ENCODE measurements at places on chromosomes 13 and 19.

- DNase-seq: no peak
Observed at GRCh38 chr19:16316506-16316882, 8.1 kb upstream of the KLF2 start.

DNA sequence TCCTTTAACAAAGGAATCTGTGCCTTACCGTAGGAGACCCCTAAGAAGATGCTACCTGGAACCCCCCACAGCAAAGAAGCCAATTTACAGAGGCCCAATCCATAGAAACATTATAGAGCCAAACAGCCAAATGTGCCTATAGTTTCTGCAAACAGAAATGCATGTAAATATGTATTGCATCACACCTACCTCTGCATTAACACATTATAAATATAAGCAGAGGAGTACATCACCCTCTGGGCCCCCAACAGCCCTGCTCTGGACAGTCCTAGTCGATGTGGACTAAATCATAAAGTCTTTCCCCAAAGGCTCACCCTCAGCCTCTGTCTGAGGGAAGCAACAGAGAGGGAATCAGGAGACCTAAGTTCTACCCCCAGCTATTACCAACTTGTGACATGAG is 25.7 kb downstream of the ZNF541 start:
- DNase-seq: no peak

GRCh38 chr19:10593820-10594637 is 6.9 kb upstream of the AP1M2 start:
- no peak for DNase-seq

DNA sequence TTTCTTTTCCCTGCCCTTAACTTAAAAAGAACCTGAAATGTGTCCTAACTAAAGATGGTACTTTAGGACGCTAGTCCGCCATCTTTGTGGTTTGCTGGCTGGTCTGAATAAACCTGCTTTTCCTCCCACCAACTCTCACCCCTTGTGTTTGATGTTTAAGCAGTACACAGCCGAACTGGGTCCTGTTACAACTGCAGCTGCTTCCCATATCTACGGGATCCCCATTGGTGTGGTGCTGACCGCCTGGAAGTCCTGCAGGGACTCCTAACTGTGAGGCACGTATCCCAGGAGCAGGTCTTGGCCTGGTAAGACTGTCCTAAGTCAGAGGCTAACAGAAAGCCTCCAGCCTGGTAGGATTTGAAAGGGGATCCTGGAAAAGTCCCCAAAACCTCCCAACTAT is 40.9 kb upstream of the VSTM2B start:
- DNase-seq: no peak

GRCh38 chr13:37492075-37492474 is 106.5 kb downstream of the POSTN start:
- no peak for DNase-seq

GRCh38 chr19:45361608-45362007 is 8.8 kb downstream of the ERCC2 start:
- DNase-seq: no peak

- DNase-seq: no peak
Observed at GRCh38 chr13:86567119-86567518, 767.9 kb upstream of the SLITRK6 start.

DNA sequence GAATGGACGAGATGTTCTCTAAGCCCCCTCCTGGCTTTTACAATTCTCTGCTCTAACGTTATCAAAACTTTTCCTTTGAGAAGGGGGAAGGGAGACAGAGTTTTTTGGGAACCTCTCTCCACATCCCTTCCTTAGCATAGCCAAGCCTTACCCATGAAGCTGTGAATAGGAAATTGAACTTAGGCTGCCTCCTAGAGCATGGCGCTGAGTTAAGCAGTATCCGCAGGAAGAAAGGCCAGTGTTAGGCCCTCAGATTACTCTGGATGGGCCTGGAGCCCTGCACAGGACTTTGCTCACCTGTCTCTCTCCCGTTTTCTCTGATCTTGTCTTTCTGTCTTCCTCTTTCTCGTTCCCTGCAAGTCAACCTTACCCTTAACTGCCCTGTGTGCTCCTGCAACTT is 39.6 kb downstream of the CYP2B6 start:
- no peak for DNase-seq

DNA sequence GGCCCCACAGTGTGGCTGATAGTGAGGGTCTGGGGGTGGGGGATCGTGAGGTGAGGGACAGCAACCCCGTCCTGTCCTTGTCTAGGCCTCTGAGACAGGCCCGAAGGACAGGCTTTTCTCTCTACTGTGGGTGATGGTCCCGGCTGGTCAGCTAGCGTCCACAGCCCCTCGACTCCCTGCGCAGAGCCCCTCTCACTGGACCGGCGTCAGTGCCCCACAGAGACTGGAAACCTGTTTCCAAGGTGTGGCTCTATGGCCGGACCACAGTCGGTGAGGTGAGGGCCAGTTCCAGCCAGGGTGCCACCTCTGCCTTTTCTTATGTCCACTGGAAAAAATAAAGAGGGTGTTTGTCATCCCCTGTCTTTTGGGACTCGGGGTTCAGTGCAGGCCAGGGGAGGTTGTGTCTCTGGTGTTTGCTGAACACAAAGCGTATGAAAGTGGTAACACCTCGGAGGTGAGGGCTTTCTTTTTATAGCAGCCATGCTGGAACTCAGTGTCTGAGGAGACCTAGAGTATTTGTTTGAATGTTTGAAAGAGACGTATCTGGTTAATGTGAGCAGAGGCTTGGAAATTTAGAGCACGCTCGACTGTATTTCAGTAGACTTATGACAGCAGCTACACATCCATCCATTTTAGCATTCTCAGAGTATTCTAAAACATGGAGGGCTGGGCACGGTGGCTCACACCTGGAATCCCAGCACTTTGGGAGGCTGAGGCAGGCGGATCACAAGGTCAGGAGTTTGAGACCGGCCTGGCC is 22.8 kb downstream of the ATP11A start:
- DNase-seq: no peak

DNA sequence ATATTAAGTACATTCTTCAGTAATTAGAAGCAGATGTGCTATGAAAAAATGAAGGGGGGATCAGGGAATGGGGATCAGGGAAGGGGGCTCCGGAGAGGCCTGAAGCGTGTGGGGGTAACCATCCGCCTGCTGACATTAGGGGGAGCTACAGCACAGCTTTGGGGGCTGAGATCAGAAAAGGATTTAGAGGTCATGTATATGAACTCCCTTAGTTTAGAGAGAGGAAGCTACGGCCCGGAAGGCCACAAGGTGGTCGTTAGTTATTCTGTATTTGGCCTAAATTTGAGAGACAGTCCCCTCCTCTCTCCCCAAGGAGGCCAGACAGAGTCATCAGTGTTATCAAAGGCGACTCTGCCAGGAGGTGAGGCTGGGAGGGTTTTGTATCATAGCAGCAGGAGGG is 99.0 kb downstream of the TM9SF2 start:
- DNase-seq: no peak

- DNase-seq: no peak
Observed at GRCh38 chr13:76848596-76848995, 37.6 kb downstream of the KCTD12 start.

- no peak for DNase-seq
Observed at GRCh38 chr19:12581100-12581499, 29.5 kb downstream of the ZNF490 start.

- DNase-seq: peak; percentile 5
Observed at GRCh38 chr19:29690842-29691241, 24.2 kb downstream of the C19orf12 start.

GRCh38 chr19:6230991-6231448 is 48.8 kb downstream of the MLLT1 start:
- DNase-seq: no peak

DNA sequence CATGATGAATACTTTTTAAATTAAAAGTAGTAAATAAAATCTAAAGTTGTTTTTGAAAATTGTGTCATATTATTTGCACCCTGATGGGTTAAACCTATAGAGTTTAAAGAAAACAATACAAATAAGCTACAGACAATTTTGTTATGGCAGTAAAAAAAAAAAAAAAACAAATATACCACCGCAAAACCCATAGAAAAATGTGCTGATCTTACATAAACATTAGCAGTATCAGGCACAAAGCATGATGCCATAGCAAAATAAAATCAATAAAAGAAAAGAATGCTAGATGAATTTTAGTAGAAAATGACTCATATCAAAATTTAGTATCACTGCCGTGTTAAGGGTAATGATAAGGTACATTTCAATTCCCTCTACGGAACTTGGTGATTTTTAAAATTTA is 826.0 kb downstream of the SLITRK1 start:
- DNase-seq: no peak

DNA sequence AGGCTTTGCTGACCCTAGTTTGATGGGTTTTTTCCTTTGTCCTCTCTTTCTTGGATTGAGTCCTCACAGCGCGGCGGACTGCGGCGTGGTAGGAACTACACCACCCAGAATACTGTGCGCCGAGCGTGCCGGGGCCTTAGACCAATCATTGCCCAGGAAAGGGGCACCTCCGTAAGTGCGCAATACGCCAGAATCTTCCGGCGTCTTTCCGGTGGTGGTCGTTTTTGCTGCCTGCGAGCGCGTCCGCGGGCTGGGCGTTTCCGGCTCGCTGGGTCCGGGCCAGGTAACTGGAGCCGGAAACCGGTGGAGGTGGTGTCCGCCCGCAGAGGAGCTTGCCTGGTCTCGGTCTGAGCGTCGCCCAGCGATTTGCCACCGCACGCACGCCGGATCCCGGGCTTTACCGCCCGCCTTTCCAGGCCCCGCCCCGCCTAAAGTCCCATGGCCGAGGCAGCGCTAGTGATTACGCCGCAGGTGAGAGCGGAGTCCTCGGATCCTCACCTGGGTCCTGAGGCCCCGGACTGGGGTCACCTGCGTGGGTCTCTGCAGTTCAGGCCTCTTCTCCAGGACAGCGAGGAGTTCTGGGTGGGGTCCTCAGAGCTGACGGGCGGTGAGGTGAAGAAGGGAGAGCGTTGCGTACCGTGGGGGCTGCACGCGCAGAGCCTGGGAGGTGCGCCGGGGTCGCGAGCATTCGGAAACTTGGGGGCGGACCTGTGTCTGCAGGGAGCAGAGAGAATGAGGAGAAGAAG is at the start of gene ZNF549:
Gene ZNF549, plus strand, starts transcription at position 221 of the 746 bp plus-strand sequence. Its CDS starts 218 bp downstream, at position 439.
- DNase-seq: peak; percentile 71

DNA sequence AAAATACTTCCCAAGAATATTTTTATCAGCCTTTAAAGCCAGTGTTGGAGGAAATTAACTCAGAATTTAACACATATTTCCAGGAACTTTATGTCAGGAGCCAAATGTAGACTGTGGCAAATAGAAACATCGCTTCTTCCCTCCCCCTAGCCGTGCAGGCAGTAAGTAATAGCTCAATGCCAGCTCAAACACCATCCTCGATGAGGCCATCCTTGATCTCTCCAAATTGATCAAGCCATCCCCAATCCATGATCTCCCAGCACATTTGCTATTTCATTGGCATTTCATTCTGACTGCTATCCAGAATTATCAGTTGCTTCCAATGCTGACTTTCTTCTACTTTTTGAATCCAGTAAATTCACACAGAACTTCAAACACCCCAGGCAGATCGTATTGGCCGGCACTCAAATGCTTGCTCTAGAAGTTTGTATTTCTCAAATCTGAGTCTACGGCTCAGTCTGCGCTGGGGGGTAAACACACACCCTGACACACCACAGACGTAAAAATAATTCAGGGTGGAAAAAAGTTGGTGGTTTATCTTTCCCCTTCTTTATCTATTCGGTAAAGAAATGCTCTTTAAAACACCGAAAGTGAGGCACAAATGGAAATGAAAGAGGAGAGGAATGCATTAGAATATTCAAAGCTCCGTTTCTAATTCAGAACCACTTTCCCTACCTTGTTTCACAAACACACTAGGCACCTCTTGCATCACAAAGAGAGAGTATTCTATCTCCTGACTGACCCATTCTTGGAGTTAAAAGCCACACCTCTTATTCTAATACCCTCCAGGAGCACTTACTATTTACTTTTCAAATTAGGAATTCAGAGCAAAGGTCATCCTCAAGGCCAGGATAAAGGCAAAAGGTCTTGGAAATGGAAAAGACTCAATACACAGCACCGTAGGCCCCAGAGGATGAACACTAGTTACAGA is 991 bp downstream of the OBI1 start:
- DNase-seq: peak; percentile 10

DNA sequence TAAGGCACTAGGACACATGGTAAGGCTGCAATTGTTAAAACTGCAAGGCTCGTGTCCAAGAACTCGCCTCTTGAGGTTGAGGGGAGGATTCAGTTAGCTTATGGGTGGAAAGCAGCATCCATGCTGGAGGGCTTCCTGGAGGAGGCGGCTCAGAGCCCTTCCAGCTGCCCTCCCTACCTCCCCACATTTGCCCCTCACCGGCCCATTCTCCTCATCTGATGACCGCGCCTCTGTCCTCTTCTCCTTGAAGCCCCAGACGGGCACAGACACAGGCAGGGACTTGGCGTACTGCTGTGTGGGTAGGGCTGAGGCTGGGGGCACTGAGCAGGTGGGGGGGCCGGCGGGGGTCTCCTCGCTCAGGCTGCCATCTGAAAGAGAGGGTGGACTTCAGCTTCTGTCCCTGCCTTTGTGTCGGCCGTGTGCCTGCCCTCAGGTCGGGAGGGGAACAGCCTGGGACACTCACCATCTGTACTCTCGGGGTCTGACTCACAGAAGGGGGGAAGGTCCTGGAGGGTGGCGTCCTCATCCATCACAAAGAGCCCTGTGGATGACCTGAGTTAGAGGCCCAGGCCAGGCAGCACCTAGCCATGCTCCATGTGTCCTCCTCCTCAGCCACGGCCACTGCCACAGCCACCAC is 4.1 kb upstream of the PNKP start:
- no peak for DNase-seq

DNA sequence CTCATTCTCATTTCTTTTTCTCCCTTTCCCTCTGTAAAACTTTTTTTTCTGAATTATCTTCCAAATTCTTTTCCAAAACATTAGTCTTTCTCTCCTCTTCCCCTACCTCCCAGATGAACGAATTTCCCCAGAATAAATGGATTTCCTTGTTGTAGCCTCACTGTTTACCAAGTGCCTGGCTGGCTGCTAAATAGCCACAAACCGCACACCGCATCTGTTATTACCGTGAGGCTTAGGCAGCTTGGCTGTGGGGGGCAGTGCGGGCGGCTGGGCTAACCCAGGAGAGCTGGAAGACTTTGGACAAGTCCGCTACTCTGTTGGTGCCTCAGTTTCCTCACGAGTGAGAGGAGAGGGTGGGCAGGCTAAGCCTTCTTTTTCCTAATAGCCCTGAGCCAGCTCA is 10.7 kb downstream of the IL17D start:
- DNase-seq: no peak

- DNase-seq: no peak
Observed at GRCh38 chr13:100356889-100357288, 231.7 kb downstream of the GGACT start.

- no peak for DNase-seq
Observed at GRCh38 chr13:24074678-24075077, 85.8 kb upstream of the SPATA13 start.

DNA sequence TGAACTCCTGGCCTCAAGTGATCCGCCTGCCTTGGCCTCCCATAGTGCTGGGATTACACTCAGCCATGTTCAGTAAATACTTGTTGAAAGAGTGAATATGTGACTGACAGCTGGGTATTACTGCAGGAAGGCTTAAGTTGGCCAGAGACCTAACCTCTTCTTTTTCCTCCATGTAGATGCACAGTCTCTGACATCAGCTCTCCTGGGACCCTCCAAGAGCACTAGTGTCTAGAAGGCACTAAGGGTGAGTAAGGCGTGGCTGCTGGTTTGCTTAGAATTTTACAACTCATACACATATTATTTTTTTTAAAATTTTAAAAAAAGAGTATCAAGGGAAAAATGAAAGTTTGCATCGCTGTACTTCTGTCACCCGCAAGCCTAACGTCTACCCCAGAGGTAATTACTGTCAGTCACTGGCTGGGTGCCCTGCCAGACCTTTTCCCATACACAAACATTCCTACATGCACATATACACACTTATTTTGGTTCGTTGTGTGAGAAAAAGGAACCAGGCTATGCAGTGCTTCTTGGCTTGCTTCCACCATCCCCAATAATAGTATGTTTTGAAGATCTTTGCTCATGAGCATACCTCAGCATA is 122.0 kb downstream of the SIPA1L3 start:
- no peak for DNase-seq

GRCh38 chr19:55098716-55099556 is 18.5 kb downstream of the PPP1R12C start:
- DNase-seq: no peak
